CD8-positive, alpha-beta T cell (primary cell): ENCODE measurements at places on chromosomes 5 and 9. TPM values are rescaled to one million over a fixed set of nuclear protein-coding genes. Genes with fewer than 3 reads are reported as not detected.
A peak's percentile ranks its signal among the peaks of the same experiment; 100 is the strongest.

GRCh38 chr5:10839118-10839517 lies 78.1 kb upstream of the DAP start:
- no peak for DNase-seq

GRCh38 chr5:67163863-67164595 lies 32.6 kb downstream of the CD180 start:
- DNase-seq: peak; percentile 4

DNA sequence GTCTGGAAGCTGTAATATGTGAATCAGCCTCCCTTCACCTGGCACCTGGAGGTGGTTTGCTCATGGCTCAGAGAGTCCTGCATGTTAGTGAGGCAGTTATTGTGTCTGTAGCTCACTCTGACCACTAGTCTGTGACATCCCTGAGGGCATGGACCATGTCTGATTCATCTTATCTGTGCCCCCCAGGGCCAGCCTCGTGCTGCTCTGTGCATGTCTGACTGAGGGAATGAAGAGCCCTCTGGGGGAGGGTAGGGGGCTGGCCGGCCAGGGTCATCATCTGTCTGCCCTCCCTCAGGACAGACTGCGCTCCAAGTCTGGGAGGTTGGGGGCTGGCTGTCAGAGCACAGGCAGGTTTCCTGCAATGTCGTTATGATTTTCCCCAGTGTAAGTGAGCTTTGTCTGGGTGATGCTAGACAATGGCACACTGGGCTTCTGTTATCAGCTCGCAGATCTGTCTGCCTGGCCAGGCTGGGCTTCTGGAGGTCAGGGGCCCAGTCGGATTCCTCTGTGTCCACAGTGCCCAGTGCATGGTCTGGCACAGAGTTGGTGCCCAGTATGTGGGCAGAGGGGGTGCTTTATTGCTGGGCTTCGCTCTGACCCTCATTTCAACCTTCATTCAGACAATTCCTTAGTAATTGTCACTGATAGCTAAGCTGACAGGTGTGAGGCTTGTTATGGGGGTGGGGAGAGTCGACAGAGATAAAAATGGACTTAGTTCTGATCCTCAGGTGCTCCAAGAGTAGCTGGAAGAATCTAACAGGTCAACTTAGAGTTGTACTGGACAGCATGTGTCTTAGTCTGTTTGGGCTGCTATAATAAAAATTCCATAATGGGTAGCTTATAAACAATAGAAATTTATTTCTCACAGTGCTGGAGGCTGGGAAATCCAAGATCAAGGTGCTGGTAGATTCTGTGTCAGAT lies 85.7 kb upstream of the SHB start:
- DNase-seq: no peak

DNA sequence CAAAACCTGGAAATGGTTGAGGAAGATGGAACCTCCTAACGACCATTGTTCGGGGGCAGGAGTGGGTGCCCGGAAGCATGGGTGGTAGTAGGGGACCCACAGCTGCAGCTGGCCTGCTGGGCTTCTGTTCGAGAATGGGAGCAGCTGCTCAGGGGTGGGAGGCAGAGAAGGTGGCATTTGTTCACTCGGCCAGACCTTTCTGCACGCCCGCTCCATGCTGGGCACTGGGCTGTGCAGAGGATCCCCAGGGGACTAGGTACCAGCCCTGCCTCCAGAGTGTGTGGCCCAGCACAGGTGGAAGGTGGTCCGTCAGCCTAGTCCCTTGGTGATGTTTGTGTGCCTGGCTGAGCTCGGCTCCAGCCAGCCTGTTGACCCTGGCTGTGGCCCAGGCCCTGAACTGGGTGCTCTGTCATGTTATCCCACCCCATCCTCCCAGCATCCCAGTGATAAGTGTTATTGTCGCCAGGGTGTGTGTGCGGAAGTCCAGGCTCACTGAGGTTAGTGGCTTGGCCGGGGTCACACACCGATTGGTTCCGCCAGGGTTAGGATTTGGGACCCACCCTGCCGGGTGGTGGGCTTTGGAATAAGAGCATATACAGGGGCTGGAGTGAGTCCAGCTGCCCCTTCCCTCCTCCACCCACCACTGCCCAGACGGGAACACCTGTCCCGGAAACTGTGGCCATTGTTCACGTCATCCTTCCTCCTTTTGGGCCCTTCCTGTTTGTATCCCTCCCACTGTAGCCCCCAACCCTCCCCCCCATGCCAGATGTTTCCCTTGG lies 4.8 kb downstream of the N4BP3 start:
- DNase-seq: no peak

The FCN2 gene
- total RNA-seq: not detected
